ENCODE measurements at places on chromosomes 2 and 18.

GRCh38 chr2:236089271-236090026 lies 78.7 kb downstream of the GBX2 start:
- no peak for DNase-seq

DNA sequence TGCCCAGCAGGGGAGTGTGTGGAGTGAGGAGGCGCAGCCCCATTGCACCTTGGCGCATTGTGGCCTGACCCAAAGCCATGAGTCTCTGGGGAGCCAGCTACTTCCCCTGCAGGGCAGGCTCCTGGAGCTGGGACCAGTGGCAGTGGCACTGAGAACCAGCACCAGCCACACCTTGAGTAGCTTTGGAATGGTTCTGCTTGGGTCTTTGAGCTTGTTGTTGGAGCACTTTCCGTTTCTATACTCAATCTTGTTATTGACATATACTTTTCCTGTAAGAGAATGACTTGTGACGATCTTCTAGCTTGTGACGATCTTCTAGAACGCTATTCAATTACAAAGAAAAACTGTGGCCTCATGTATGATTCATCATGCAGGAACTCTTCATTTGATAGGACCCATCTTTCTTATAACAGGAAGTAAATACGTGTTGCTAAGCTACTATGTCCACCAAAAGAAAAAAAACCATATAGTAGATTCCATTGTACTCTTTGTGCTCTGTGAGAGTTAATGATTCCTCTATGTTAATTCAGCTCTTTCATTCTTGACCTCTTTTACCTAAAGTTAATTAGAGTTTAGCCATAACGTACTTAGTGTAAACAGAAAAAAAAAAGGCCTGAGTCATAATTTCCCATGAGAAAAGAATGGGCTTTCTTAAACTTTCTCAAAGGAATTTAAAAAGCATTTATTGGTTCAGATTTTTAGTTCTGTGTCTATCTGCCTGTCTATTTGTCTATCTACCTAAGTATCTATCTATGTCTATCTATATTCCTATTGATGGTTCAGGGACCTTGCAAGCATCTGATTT lies 113.1 kb downstream of the GATA6 start:
- DNase-seq = peak; percentile 89

- no peak for DNase-seq
These were observed 46.1 kb downstream of the TACR1 start for GRCh38 chr2:75153221-75153620.

DNA sequence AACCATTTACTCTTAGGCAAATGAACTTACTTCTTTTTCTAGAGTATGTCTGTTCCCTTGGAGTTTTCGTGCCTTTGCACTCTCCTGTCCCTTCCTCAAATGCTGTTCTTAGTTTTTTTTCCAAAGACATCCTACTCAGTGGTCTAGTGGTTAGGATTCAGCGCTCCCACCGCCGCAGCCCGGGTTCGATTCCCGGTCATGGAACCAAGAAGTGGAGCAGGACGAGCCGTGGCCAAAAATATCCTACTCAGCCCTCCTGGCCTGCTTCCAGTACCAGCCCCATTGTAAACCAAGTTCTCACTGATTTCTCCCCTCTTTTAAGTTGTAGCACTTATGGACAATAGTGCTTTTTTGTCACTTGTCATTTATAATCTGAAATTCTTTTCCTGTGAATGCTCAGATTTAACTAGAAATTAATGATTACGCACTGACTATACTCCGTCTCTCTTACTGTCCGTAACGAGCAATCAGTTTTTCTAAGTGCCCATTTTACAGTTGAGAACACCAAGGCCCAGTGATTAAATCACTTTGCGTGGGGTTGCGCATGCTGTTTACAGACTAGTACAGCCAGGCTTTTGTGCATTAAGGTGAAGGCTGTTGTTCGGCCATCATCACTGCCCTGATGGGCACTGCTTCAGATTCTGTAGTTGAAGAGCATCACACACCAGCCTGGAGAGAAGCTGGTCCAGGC lies 17.9 kb downstream of the GREB1 start:
- DNase-seq = no peak

DNA sequence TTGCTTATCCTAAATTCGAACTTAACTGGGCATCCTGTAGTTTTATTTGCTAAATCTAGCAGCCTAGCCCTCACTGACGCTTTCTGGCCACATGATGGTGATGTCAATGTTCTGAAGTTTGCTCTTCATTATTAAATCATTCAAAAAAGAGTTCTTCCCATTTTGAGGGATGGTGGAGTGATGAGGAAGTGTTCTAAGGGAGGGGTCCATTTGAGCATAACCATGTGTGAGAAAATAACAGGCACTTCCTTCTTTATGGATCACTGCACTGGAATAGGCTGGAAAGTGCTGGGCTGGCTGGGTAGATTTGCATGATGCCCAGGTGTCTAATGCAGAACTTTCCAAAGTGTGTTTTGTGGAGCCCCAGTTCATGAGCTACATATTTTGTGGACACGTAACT lies 74.2 kb downstream of the TNFRSF11A start:
- DNase-seq = no peak

DNA sequence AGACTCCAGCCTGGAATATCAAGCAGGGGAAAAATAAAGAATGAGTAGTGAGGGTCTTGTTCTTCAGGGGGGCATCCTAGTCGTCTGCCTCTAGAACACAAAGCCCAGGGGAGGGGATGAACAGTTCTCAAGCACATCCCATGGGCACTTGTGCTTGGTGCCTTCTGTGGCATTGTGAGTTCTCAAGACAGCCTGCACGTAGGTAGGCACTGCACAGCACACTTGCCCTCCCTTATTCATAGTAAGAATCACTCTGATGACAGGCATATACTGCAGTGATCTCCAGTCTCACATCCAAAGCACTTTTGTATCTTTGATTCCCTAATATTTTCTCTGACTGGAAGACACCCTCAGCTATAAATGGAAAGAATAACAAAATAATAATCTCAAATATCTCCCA lies 104.7 kb upstream of the CNGA3 start:
- DNase-seq = no peak

GRCh38 chr2:158934170-158934569 lies 34.3 kb upstream of the TANC1 start:
- no peak for DNase-seq

- no peak for DNase-seq
These were observed 74.6 kb upstream of the ZFP36L2 start for GRCh38 chr2:43300781-43301583.

GRCh38 chr18:44828080-44828479 lies 147.4 kb downstream of the SETBP1 start:
- peak; percentile 13 for DNase-seq

- DNase-seq = no peak
These were observed 368 bp downstream of the TMEFF2 start for GRCh38 chr2:192194265-192194865.

GRCh38 chr2:43311276-43311675 lies 84.9 kb upstream of the ZFP36L2 start:
- DNase-seq = peak; percentile 37

- no peak for DNase-seq
These were observed 183.7 kb upstream of the COPS8 start for GRCh38 chr2:236901956-236902355.

GRCh38 chr18:41113885-41114482 lies 841.0 kb upstream of the PIK3C3 start:
- no peak for DNase-seq

DNA sequence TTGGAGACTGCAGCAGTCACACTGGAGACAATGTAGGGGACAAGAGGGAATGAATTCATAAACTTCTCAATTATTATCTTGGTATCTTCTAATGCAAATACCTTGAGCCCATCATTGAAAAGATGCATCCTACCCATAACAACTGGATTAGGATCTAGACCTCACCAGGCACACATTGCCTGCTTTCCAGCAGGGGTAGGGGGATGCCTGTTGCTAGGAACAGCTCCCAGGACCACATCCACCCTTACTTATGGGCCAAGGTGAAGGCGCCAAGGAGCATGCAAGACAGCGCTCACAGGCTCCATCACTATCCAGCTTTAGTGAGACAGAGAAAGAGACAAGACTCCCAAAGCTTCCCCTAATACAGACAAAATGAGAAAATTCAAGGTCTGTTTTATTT lies 24.4 kb downstream of the KCTD1 start:
- no peak for DNase-seq

DNA sequence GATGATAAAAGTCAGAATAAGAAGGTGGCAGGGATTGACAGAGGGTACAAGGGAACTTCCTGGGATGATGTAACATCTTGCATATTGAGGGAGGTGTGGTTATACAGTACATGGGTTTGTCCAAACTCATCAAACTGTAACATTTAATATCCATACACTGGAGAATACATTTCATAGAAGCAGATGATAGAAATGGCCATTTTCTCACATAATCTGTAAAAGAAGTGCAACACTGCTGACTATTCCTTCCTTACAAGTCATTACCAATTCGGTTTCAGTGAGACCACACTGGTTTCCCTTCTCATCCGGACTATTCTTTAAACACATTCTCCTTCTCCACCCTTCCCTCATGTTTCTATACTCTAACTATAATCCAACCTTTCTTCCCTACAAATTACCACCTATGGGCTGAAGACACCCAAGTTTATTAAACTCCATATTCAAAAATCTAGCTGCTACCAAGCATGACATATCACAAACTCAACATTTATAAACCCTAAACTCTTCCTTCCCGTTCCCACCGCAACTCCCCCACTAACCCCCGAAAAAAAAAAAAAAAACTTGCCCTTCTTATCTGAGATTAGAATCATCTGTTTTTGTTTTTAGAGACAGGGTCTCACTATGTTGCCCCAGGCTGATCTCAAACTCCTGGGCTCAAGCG lies 1.6 kb downstream of the COX7A2L start:
- DNase-seq = no peak

DNA sequence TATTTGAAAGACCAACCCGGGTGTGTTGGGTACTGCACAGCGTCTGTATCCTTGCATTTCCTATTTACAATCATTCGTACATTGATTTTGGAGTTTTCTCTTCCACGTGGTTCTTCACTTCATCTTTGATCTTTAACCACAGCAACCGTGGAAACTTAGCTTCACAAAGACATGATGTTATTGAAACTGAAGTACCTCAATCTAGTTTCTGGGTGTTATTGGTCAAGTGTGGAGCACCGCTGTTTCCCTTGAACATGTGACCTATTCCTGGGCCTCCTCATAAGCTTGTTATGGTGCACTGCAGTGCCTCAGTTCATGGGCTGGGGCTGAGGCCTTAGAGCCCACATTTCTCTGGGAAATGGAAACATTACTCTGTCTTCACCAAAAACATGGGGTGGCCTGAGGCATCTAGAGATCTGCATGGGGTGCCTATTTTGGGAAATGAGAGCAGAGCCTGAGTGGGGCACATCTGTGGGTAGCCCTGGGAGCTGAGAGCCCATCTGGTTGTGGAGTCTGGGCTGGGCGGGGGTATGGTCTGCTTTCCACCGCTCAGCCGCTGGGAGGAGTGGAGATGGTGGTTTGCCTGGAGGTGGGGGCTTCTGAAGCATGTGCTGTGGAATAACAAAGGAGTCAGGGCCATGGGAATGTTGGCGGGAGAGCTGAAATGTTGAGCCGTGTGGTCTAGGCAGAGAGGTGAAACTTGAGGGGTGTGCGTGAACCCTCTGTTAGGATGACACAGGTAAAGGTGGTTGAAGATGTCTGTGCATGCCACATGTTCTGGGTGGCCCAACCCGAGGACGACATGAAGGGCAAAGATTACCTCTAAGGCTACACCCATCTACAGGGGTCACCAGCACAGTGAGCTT lies 37.4 kb downstream of the ZNF236 start:
- DNase-seq = no peak

DNA sequence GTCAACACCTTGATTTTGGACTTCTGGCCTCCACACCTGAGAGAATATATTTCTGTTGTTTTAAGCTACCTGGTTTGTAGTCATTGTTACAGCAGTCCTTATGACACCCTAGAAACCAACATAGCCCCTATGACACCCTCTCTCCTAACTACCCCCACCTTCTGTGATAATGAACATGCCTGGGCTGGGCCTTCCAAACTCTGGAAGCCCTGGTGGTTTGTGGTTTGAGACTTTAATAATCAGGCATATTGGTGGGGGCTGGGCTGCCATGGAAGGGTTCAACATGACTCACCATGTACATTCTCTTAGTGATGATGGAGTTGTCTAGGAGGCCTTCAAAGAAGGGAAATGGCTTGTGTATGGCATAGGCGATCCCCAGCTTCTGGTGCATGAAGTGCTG lies 3.3 kb downstream of the SP110 start:
- no peak for DNase-seq

GRCh38 chr2:19295998-19296502 lies 62.4 kb downstream of the OSR1 start:
- no peak for DNase-seq

DNA sequence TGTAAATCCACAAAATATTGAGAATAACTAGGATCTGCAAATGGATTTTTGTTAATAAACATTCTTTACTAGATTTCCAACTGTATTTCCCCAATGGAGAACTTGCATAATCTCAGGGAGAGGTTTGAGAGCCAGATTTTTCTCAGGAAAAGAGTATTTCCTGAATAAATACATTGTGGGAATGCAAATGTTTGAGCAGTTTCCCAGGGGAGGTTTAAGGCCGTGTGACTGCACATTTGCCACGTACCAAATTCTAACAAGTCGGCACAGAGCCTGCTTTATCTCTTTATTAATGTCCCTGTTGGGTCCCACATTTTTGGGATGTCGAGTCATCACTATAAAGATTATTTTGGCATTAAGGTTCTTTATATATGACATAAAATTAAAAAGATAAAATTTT lies 27.0 kb downstream of the TFPI start:
- peak; percentile 69 for DNase-seq

- DNase-seq = no peak
These were observed 481.3 kb downstream of the PIK3C3 start for GRCh38 chr18:42436222-42436765.

DNA sequence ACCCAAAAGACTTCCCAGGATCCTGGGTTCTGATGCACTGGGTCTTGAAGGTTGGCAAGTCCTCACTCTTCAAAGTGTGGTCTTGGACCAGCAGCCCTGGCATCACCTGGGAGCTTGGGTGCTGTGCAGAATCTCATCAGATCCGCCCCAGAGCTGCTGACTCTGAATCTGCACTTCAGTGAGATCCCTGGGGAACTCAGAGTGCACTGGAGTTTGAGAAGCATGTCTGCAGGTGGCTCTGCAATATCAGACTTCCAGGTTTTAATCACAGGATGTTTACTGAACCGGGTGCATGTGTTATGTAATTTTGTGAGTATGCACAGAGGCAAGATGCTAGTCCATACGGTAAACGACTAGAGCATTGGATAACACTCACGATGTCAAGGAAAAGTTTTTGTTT lies 58.0 kb upstream of the BOD1L2 start:
- DNase-seq = no peak

GRCh38 chr2:7053650-7054265 lies 136.5 kb downstream of the RNF144A start:
- DNase-seq = no peak

- peak; percentile 21 for DNase-seq
These were observed 12.9 kb upstream of the MC5R start for GRCh38 chr18:13810950-13811485.

All from SK-MEL-5 (cell line).